ENCODE measurements at places on chromosomes 1 and 21.

- DNase-seq, result no peak
These were observed 19.0 kb downstream of the MRPS6 start for GRCh38 chr21:34092262-34092921.

- peak; percentile 40 for DNase-seq
These were observed 98.0 kb upstream of the CDC42BPA start for GRCh38 chr1:227416156-227416830.

DNA sequence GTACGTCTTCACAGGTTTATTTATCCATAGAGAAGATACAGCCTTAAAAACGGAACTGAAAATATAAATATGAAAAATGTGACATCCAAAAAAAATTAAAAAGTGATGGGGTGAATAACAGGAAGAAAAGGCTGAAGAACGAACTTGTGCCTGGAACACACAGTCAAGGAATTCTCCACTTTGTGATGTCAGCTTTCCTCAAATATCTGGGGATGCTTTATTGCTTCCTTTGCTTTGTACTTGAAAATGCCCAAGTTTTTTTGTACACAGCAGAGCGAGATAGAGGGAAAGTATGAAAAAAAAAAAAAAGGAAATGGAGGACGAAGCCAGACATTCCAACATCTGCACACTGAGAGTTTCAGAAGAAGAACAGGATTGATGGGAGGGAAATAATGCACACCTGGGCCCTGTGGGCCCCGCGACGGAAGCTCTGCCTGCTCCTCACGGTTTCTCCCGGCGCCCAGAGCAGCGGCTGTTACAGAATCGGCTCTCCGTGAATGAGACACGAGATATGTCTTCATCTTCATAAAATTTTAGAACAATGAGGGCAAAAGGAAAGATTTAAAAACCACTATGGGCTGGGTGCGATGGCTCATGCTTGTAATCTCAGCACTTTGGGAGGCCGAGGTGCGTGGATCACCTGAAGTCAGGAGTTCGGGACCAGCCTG, 10.0 kb upstream of the LRRC3 start:
- DNase-seq, result no peak

GRCh38 chr1:98417820-98418219, 243.7 kb upstream of the SNX7 start:
- DNase-seq, result no peak

GRCh38 chr1:223246476-223247112, 103.5 kb upstream of the TLR5 start:
- no peak for DNase-seq

DNA sequence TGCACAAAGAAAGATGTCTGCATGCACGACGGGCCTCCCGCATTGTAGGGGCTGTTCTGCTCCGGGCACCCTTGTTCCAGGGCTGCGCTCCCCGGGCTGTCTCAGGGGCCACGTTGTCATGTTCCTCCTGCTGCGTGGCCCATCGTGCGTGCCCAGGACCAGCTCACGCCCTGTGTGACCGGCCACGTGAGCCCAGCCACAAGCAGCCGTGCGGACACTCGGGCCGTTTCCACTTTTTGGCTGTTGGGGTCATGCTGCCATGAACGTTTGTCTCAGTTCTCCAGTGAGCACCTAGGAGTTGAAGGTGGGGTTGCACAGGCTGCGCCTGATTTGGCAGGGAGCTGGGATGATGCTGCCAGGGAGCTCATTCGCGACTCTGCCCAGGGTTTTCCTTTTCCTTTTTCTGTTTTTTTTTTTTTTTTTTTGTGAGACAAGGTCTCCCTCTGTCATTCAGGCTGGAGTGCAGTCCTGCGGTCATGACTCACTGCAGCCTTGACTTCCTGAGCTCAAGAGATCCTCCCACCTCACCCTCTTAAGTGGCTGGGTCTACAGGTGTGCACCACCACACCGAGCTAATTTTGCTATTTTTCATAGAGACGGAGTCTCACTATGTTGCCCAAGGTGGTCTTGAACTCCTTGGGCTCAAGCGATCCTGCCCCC, 17.4 kb downstream of the PDXK start:
- DNase-seq, result no peak

GRCh38 chr1:29749024-29749945, 513.0 kb downstream of the PTPRU start:
- no peak for DNase-seq

DNA sequence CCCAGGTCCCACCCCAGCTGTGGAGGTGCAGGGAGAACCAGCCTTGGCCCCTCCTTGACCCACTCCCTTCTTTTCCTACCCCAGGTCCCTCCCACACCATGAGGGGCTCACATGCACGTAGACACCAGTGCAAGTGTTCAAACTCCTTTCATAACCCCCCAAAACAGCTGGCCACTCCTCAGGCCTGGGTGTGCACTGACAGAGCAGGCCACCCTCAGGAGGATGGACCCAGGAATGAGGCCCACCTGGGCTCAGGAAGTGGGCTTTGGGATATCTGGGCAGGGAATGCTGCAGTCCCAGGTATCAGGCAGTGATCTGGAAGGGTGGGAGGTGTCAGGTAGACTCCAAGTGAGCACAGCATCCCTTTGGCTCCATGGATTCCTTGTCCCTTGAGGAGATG, 723.8 kb downstream of the MATN1 start:
- DNase-seq, result no peak

GRCh38 chr21:42724226-42724920, 71.0 kb downstream of the PDE9A start:
- peak; percentile 83 for DNase-seq

GRCh38 chr21:31786164-31786920, 54.4 kb upstream of the SCAF4 start:
- DNase-seq, result no peak

DNA sequence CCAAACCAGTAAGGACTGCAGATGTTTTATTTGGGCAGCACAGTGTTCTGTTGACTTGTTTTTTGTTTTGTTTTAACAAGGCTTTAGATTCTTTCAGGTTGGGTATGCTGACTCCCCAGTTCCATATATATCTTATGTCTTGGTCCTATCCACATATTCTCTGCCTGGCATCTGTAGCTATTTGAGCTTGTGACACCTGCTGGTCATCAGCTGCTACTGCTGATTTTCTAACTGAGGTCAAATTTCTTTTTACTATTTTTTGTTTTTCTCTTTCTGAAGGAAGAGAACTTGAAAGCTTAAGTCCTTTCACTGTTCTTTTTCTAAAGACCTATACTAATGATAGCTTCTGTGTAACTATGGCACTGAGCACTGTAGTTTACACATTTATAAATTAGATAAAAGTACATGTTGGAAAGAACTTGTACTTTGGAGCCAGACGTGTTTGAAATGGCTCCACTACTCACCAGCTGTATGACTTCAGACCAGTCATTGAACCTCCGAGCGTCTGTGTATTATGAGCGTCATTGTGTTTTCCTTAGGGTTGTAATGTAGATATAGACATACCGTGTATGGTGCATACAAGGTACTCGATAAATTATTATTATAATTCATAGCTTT, 109.4 kb downstream of the NRDC start:
- DNase-seq, result peak; percentile 44

- no peak for DNase-seq
These were observed 4.2 kb upstream of the CCT8 start for GRCh38 chr21:29077651-29078090.

GRCh38 chr1:105459759-105460158, 1596.7 kb upstream of the PRMT6 start:
- no peak for DNase-seq

- DNase-seq, result peak; percentile 36
These were observed 1.6 kb downstream of the IFI44 start for GRCh38 chr1:78651241-78651640.

DNA sequence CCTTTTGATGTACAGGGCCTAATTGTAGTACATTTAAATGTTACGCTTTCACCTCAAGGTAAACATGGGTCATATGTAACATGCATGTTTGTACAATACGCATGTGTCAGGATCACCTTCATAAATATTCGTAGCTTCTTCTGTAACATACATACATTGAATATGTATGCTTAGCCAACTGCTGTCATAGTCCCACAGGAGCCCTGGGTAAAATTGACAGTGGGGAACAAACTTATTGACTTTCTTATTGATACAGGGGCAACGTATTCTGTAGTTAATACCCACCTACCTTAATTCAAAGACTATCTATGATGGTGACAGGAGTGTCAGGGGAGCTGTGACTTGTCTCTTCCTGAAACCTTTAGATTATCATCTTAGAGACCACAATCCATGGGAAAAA, 3.7 kb upstream of the REN start:
- no peak for DNase-seq

GRCh38 chr1:14896381-14897079, 257.0 kb upstream of the TMEM51 start:
- DNase-seq, result no peak

GRCh38 chr1:12406211-12407021, 176.6 kb downstream of the VPS13D start:
- DNase-seq, result no peak

DNA sequence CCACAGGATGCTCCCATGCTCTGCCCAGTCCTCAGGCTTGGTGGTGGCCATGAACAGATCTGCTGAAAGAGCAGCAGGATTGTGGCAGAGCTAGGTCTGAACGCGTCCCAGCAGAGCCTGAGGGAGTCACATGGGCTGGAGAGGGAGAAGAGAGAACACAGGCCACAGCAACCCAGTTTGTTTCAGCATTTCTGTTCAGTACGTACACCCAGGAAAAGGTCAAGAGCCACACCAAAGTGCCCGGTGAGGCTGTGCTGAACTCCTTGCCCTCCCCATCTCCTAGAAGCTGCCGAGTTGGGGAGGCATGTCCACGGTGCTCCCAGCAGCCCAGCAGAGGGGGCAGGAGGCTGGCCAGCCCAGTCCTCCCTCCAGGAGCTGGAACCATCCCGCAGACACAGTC, 5.5 kb downstream of the PKP1 start:
- no peak for DNase-seq

DNA sequence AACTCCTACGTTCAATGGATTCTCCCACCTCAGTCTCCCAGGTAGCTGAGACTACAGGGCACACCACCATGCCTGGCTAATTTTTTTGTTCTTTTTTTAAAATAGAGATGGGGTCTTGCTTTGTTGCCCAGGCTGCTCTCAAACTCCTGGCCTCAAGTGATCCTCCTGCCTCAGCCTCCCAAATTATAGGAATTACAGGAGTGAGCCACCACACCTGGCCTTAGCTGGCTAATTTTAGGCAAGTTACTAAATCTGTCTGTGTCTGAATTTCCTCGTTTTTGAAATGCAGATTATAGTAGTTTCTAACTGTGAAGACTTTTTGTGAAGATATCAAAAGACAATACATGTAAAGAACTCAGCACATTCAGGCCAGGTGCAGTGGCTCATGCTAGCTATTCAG, 13.7 kb downstream of the ACBD6 start:
- no peak for DNase-seq

DNA sequence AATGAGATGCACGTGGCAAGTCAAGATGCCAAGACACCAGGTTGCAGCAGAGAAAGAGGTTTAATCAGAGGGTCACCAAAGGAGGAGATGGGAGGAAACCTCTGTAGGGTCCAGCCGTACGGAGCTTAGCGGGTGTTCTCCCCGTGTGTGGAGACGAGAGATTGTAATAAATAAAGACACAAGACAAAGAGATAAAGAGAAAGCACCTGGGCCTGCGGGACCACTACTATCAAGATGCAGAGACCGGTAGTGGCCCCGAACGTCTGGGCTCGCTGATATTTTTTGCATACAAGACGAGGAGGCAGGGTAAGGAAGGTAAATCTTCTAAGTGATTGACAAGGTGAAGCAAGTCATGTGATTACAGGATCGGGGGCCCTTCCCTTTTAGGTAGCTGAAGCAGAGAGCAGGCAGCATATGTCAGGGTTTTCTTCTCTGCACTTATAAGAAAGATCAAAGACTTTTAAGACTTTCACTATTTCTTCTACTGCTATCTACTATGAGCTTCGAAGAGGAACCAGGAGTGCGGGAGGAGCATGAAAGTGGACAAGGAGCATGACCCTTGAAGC, 41.2 kb upstream of the TDRD10 start:
- DNase-seq, result no peak

- no peak for DNase-seq
These were observed 39.8 kb downstream of the LHX4 start for GRCh38 chr1:180269645-180270529.

- no peak for DNase-seq
These were observed 71.0 kb upstream of the WDR26 start for GRCh38 chr1:224505454-224506093.

- no peak for DNase-seq
These were observed 64.4 kb downstream of the KCTD3 start for GRCh38 chr1:215631489-215631888.

GRCh38 chr1:27624467-27625178, 10.4 kb downstream of the FGR start:
- DNase-seq, result no peak

GRCh38 chr1:199113265-199113869, 474.5 kb downstream of the PTPRC start:
- DNase-seq, result peak; percentile 36

- DNase-seq, result no peak
These were observed 42.6 kb downstream of the BACE2 start for GRCh38 chr21:41210426-41211059.

- no peak for DNase-seq
These were observed 159.0 kb upstream of the CD34 start for GRCh38 chr1:208069908-208070307.

DNA sequence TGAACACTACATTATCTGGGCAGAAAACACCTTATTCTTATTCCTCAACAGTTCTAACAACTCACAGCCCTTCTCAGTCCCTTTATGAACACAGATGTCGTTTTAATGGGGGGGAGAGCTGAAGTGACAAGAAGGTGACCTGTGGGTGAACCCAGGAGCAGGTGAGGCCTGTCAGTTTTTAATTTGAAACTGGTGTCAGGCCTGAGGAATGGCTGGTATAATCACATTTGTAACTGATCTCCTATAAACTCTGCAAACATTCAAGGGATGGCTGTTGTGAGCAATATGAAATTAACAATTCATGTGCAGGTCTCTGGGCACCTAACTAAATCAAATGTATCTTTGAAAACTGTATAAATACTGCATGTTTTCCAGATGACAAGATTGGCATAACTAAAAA, 362.1 kb upstream of the NR5A2 start:
- no peak for DNase-seq

DNA sequence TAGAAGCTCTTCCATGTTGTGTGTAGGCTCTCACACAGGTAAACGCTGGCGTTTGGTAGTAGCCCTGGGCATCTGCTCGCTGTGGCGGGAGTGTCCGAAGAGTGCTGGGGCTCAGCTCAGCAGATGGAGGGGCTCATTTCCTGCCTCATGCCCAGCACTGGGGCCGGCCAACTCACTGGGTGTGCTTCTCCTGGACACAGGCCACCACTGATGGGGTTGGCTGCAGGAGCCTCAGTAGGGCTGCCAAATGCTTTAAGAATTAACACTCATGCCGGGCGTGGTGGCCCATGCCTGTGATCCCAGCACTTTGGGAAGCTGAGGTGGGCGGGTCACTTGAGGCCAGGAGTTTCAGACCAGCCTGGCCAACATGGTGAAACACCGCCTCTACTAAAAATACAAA, 20.9 kb downstream of the UQCRHL start:
- peak; percentile 36 for DNase-seq

DNA sequence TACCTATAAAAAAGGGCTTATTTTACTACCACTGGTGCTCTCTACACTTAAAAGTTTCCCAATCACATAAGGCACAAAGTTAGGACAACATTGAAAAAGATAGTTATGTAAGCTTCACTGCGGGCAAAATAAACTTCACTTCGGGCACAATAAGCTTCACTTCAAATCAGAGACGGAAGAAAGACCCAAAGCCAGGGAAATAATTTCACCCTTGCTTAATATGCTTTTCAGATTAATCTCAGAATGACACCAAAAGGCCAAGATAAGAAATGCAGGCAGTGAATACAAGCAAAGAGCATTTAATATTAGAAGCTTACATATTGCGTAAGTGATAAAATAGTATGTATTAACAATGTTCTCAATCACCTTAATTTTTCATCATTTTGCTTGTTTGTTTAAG, 444.2 kb downstream of the SETD4 start:
- peak; percentile 78 for DNase-seq

GRCh38 chr21:31686272-31686915, 26.9 kb downstream of the SOD1 start:
- DNase-seq, result no peak

All from stromal cell of bone marrow (primary cell).